ENCODE measurements at places on chromosomes 16 and 17. TPM values are rescaled to one million over a fixed set of nuclear protein-coding genes. Genes with fewer than 3 reads are reported as not detected.
A peak's percentile ranks its signal among the peaks of the same experiment; 100 is the strongest.

CLDN9 gene
- 0.34 TPM for polyA plus RNA-seq

GRCh38 chr17:38715216-38715943 is 10.3 kb downstream of the MLLT6 start:
- DNase-seq, result no peak

GRCh38 chr17:81170727-81171494 is 4.9 kb upstream of the AATK start:
- DNase-seq, result no peak

GRCh38 chr17:43983515-43984411 is 20.7 kb upstream of the NAGS start:
- peak; percentile 52 for DNase-seq
